Right atrium auricular region (tissue), 2 donors: ENCODE measurements at places on chromosomes 5 and 9. TPM values are rescaled to one million over a fixed set of nuclear protein-coding genes. Genes with fewer than 3 reads are reported as not detected.

ERBIN gene
- 38.2 TPM for total RNA-seq

SLC25A2 gene
- total RNA-seq, result not detected

IRX4 gene
- total RNA-seq, result not detected

LSM11 gene
- 1.6 TPM for total RNA-seq

PPP6C gene
- 32.9 TPM for total RNA-seq

MARCOL gene
- not detected for total RNA-seq

MAP3K1 gene
- 5.9 TPM for total RNA-seq
